ENCODE measurements at places on chromosomes 7 and 10.
A peak's percentile ranks its signal among the peaks of the same experiment; 100 is the strongest.

- DNase-seq = no peak
These were observed 41.6 kb upstream of the RASGEF1A start for GRCh38 chr10:43308515-43308914.

- DNase-seq = peak; percentile 26
These were observed 95.2 kb downstream of the CLEC2L start for GRCh38 chr7:139618482-139619366.

DNA sequence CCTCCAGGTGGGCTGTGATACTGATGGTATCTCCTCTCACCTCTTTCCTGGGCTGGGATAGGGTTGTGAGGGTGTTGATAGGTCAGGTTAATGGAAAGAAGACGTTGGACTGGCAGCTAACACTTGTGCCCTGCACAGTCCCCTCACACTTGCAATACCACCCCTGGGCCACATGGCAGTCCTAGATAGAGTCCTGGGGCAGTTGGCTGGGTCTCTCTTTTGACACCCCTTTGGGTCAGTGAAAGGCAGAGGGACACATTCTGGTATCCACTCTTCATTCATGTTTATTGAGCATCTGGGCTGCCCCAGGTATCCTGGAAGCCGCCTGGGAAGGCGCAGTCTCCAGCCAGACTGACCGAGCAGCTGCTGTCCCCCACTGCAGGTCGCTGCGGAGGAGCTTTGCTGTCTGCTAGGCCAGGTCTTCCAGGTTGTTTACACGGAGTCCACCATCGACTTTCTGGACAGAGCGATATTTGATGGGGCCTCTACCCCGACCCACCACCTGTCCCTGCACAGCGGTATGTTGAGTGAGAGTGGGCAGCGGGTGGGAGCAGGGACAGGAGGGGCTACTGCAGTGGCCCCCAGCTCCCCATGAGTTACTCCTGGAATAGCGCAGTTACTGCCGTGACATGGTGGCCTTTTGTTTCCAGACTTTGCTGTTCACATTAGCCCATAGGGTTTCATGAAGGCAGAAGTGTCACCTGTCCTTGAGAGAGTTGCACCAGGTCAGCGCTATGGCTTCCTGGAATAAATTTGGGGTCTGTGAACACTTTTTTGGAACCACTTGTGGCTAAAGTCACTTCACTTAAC is 19.1 kb downstream of the NACAD start:
- DNase-seq = no peak

GRCh38 chr10:66925896-66926715 is at the start of gene LRRTM3:
Gene LRRTM3 (plus strand): TSS chr10:66926036.
- no peak for DNase-seq

GRCh38 chr10:114624422-114624821 is 33.7 kb downstream of the ABLIM1 start:
- DNase-seq = no peak

GRCh38 chr10:30383356-30383755 is 34.3 kb upstream of the MTPAP start:
- DNase-seq = no peak

DNA sequence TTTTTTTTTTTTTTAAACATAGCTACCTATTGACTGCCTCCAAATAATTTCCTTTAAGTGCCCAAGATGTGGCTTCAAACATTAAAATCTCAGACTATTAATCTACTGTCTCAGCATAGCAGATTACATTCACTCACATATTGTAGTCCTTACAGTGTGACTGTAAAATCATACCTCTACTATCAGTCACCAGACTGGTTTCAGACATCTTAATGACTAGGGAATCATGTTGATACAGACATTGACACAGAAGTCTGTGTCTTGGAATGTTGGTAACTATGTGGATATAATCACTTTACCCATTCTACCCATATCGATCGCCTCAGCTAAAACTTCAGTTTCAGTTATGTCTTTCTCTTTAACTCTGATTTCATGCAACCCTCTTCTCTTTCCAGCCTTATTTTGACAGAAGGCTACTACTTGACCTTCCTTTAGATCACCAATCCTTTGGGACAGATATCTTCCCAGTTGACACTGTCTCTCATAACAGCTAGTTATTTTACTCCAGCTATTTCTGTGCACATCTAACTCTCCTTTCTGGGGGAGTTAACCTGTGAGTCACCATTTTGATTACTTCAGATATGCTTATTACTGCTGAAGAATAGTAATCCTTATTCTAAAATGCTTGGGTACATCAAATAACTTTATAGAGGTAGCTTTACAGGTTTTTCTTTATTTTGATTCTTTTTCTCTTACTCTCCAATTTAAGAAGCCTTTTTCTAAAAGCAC is 7.0 kb downstream of the TNKS2 start:
- DNase-seq = no peak

DNA sequence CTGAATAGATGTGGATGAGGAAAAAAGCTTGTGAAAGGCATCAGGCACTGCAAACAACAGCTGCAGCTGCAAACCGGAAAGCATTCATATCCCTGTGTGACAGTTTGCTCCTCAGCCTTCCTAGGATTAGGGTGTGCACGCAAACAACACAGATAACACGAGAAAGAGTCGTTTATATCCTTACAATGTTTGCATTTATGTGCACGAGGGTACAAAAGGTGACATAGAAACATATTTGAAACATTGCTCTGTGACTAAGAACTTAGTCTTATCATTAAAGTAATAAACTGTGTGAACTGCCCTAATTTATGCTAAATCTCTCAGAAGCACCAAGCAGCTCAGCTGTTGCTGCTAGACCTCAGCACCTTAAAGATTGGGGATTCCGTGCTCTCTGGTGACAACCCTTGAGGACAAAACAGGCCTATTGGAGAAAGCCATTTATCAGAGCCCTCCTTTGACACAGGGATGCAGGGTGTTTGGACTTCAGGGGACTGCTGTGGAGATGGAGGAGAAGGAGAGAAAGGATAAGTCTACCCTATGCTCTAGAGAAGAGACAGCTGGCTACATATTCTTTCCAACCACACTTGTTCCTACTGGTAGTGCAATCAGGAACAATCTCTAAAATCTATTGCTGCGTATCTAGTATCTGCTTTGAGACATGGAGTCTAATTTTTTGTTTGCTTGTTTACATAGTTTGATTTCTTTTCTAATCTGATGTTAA is 176.2 kb downstream of the GNAT3 start:
- DNase-seq = no peak

GRCh38 chr10:132627666-132628531 is 90.3 kb downstream of the INPP5A start:
- DNase-seq = no peak

DNA sequence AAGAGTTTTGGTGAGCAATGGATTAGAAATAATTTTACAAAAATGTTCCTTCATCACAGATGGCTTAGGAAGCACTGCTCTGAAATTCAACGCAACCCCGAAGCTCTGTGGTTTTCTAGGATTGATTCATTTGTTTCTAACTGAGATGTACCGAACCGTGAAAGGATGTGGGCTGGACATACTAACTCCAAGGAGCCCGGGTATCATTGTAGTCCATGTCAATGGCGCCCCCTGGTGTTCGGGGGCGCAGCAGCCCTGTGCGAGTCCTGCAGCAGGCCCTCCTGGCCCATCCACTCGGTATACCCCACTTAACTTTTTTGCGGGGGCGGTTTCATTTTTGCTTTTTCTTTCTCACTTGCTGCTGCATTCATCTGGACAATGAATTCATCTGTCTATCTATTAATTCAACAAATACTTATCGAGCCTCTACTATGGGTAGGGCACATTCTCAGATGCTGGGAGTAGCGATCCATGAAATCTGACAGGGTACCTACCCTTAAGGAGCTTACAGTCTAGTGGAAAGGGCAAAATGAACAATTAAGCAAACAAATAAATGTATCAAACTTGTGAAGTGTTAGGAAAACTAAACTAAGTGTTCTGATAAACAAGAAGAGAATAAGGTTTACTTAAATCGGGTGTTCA is 25.2 kb upstream of the ITPRID1 start:
- no peak for DNase-seq

DNA sequence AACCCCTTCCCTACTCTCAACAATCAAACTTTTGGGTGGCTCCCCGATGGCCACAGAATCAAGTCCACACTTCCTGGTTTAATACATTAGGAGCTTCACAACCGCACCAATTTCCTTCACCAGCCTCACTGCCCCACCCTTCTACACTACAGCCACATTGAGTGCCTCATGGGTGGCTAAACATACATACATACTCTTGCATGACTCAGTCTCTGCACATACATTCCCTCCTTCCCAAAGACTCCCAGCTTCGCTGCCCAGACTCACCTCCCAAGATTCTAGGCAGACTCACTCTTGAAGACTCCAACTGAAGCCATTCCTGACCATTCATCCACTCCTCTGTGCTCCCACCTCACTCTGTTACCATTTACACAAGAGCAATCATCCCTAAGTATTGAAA is 15.9 kb downstream of the VPS41 start:
- DNase-seq = no peak

DNA sequence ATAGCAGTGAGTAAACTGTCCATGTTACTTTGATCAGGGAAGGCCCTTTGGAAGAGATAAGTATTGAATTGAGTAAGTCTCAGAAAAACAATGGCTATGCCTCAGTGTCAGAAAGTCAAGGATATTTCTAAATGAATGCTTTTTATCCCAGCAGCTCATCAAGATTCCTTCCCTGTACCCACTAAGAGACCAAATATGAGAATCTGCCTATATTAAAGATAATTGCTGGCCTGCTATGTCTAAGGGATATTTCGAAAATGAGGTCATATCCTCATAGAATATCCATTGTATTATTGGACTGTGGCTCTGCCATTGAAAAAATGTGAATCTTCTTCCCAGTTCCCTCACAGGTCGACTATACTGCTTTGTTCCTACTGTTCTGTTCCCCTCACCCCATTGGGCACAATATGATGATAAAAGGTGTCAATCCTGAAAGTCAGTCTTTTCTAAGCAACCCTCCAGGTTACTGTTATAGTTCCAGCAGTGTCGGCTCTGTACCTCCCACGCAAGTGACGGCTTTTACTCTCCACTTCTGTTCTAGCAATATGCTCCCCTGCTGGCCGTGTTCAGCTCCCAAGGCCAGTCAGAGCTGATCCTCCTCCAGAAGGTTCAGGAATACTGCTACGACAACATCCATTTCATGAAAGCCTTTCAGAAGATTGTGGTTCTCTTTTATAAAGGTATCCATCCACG is 51.7 kb downstream of the BZW2 start:
- DNase-seq = no peak

DNA sequence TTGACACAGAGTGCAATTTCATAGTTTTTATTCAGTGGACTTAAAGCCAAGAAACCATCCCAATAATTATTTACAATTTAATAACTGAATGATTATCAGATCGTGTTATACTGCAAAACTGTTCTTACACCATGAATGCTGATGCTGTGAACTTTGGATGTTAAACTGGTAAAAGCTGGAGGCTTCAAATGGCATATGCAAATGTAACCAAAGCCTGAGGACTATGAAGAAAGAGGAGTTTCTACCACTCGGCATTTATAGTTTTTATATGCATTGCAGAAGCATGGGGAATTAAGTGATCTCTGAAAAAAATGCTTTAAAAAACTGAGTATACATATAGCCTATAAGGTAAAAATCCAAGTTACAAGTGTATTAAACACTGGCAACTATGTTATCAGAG is 42.4 kb downstream of the RNF32 start:
- no peak for DNase-seq

DNA sequence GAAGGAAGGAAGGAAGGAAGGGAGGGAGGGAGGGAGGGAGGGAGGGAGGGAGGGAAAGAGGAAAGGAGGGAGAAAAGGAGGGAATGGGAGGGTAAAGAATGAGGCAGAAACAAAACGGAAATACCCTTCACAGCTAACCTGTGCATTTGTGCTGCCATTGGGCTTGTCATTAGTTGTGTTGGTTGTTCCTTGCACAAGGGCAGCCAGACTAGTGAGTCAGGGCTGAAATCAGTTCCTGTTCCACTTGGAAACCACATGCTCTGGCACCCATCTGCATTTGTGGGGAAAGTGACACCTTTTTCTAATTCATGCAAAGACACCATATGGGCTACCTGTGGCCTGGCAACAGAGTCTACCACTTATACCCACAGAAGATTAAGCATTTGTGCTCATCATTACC is 1004.0 kb upstream of the C7orf33 start:
- DNase-seq = no peak

DNA sequence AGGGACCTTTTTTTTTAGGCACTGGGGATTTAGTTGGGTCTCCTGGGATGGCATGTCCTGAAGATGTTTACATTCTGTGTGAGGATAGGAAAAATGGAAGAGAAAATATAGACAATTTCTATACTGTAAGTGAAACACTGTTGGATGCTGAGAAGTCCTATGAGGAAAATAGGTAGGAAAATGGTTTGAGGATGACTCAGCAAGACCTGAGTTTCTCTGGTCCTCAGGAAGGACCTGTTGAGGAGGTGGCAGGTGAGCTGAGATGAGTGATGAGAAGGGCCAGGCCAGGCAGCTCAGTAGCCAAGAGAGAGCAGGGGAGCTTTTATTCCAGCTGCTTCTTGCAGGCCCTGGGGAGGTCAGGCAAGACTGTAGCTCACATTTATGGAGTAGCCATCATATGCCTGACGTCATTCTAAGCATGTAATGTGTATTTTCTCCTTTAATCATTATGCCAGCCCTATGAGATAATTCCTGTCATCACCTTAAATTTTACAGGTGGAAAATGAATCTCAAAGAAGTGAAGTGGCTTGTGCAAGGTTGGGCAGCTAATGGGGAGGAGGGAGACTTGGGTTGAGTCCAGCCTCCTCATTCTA is 19.1 kb upstream of the LRRC18 start:
- no peak for DNase-seq

DNA sequence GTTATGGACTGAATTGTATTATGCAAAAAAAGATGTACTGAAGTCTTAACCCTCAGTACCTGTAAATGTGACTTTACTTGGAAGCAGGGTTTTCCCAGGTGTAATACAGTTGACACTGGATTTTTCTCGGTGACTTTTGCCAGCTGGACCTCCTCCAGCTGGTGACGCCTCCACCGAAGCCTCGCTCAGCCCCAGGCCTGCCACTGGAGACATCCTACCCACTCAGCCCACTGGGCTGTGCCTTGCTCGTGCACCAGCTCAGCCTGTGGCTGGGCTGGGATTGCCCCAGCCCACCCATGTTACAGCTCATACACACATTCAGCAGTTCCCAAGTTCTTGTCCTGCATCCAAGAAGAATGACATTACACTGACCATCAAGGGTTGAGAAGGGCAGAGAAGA is 42.4 kb upstream of the GPR22 start:
- DNase-seq = no peak

DNA sequence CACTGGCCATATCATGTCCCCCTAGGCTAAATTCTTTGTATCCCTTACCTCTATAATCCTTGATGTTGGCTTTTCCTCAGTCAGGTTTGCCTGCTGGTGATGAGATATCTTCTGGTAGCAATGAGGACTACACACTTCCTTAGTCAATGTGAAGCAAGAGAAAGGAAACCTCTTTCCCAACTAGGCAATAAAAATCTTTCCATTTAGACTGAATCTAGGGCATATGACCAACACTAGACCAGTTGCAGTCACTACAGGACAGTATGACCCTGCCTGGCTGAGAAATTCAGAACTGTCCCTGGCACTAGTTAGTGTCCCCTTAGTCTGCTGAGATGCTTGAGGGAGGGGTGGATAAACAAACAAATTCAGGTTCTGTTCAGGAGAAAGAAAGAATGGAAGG is 142.6 kb downstream of the RNLS start:
- no peak for DNase-seq

GRCh38 chr10:119620241-119621077 is 23.7 kb upstream of the TIAL1 start:
- DNase-seq = no peak

GRCh38 chr10:49288341-49289065 is 10.5 kb upstream of the C10orf71 start:
- DNase-seq = no peak

GRCh38 chr10:29055101-29055500 is 233.8 kb upstream of the LYZL1 start:
- no peak for DNase-seq

All from anterior cingulate cortex (tissue), 58 donors.